GM04503 (cell line): ENCODE measurements at places on chromosomes 13 and 19.

GRCh38 chr19:30078381-30078910 lies 136.4 kb downstream of the URI1 start:
- no peak for DNase-seq

GRCh38 chr19:45613926-45614725 lies 12.1 kb upstream of the GPR4 start:
- DNase-seq = peak; percentile 77

- no peak for DNase-seq
These were observed 318.4 kb upstream of the OBI1 start for GRCh38 chr13:78977311-78977710.

GRCh38 chr19:1231729-1232637 lies 5.8 kb downstream of the CBARP start:
- no peak for DNase-seq

- no peak for DNase-seq
These were observed 347.2 kb downstream of the ZNF536 start for GRCh38 chr19:30719189-30719998.

DNA sequence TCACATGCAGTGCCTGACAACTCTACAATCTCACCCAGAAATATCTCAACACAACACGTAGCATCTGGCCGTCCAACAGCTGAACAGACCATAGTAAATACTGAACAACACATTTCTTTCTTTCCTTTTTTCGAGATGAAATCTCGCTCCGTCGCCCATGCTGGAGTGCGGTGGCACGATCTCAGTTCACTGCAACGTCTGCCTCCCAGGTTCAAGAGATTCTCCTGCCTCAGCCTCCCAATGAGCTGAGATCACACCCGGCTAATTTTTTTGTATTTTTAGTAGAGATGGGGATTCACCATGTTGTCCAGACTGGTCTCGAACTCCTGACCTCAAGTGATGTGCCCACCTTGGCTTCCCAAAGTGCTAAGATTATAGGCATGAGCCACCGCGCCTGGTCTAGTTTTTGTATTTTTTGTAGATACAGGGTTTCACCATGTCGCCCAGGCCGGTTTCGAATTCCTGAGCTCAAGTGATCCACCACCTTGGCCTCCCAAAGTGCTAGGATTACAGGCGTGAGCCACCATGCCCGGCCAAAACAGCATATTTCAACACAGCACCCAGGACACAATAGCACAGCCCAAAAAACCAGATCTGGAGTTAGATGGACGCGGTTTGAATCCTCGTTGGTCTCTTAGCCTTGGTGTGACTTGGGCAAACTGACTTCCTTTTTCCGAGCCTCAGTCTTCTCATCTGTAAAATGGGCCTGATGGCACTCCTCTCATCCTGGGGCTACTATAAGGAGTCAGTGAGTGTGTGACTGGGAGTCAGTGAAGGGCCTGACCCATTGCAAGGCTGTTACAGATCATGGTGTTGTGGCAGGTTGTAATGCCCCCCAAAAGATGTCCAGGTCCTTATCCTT lies 22.6 kb downstream of the CYP2A6 start:
- DNase-seq = no peak

- DNase-seq = no peak
These were observed 105.2 kb downstream of the SLITRK6 start for GRCh38 chr13:85693889-85694511.

DNA sequence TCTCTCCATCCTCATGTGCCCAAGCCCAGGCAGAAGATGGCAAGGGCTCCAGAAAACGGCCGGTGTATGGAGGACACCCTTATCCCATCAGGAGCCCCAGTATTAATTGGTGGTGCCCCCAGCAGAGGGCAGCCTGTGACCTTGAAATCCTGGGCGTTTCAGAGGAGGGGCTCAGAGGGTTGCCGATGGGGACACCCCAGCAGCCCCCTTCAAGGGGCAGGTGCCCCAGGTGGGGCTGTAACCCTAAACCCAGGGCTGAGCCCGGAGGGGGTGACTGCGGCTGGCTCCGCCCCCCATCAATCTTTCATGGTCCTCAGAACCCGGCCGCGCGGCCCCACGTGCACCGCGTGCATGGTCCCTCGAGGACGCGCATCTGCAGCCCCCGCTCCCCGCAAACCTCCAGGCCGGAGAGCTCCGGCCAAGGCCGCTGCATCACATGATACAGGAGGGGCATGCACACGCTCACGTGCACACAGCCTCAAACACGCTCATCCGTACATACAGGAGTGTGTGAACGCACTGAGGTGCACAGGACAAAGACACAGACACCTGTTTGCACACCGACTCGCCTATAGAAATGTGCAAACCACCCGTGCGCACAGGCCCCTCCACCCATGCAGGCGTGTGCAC lies 949 bp downstream of the RAB3A start:
- DNase-seq = no peak

DNA sequence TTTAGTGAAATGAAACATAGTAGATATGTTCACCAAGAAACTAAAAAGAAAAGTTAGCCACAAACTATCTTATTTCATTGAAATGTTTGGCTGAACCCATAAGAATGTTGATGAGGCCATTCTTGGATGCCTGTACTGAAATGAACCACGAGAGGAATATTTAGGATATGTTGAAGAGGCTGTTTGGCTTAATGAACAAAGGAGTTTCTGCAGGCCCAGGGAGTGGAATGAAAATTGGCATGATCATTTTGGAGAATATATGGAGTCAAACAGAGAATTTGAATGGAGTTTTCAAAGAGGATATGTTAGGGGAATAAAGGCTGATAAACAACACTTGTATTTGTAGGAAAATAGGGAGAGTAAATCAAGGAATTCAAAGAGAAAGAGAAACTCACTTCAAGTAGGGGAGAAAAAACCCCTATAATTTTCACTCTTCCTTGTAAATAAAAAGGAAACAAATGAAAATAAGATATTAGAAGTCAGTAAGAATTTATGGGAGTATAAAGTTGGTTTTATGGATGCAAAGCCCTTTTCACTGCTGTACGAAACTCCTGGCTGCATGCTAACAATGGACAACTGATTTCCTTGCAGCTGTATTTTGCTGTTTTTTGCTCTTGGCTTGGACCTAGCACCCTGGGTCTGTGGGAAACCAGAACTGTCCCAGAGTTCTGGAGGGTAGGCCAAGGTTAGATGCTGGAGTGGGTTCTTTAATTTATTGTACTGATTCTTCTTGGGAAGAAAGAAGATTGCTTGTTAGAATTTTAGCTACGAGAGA lies 36.5 kb downstream of the KL start:
- peak; percentile 64 for DNase-seq

DNA sequence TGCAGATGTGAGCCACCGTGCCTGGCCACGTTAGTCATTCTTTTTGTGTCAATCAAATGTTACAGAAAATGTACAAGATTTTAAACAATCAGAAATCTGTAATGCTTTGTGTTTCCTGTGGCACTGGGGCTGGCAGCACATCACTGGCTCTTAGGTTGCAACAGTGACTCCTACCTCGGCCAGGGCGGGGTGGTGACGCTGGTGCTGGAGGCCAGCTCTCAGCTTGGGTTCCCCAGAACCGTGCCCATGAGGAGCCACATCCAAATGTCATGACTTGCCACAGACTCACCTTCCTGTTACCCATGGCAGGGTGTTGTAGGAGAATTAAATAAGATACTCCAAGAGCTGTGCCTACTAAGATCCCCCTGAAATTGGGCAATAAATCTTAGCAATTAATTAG lies 161.7 kb downstream of the TEX29 start:
- DNase-seq = no peak

DNA sequence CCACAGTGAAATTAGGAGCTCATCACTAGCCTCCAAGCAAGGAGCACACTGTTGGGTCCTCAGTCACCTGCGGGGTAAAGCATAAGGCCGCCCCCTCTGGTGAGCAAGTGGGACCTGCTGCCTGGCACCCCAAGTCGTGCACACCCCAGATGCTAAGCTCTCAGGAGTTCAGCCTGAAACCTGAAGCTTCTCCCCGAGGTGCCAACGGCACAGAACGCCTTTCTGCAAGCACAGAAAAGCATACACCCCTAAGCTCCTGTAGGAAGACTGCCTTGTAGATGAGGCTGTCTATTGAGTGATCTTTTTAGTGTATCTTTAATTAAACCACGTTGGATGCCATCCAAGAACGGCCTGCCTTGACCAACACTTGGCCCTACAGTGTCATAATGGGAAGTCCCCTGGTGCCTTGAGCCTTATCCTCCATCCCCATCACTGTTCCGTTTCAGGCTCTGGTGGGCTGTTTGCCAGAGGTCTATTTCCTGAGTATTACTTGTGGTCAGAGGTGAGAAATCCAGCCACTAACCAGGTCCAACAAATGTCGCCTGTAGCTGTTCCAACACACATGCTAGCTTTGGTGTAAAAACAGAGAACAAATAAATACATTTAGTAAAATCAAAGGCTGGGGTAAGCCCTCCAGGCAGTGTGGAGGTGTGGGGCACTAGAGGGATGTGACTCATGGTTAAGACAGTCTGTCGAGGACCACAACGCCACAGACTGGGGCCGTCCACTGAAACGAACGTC lies 44.8 kb downstream of the C13orf42 start:
- no peak for DNase-seq

GRCh38 chr13:33193428-33193974 lies 92.1 kb downstream of the STARD13 start:
- no peak for DNase-seq

GRCh38 chr19:39506944-39507714 lies 7.8 kb upstream of the SELENOV start:
- DNase-seq = no peak

GRCh38 chr13:35876601-35877000 lies 254.6 kb downstream of the DCLK1 start:
- no peak for DNase-seq

DNA sequence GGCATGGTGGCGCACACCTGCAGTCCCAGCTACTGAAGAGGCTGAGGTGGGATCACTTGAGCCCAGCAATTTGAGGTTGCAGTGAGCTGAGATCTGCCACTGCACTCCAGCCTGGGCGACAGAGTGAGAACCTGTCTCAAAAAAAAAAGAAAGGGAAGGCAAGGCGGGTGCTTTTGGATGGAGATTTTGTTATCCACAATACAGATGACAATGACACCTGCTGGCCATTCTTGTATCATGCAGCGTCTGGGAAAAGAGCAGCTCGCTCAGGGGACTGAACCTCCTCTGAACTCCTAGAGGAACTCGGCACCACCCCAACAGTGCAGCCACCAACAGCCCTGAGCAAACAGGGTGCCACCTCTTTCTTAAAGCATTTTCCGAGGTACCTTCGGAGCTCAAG lies 22.8 kb downstream of the HAUS8 start:
- DNase-seq = no peak

GRCh38 chr13:40494946-40495620 lies 171.4 kb downstream of the FOXO1 start:
- DNase-seq = no peak

- no peak for DNase-seq
These were observed 35.1 kb downstream of the GJA3 start for GRCh38 chr13:20125783-20126165.

- DNase-seq = no peak
These were observed 369.2 kb downstream of the GPC5 start for GRCh38 chr13:91767651-91768050.

- DNase-seq = no peak
These were observed 961.9 kb downstream of the DIAPH3 start for GRCh38 chr13:59201841-59202240.

- no peak for DNase-seq
These were observed 101.7 kb upstream of the SOX21 start for GRCh38 chr13:94813920-94814475.

- no peak for DNase-seq
These were observed 16.2 kb upstream of the ANGPTL8 start for GRCh38 chr19:11223200-11223599.
